Stimulated activated CD4-positive, alpha-beta T cell treated with anti-CD3 and anti-CD28 coated beads, TNF-alpha, amount 100 ng/mL, for 48 hours (primary cell): ENCODE measurements at places on chromosomes 1 and 21.

- no peak for DNase-seq
These were observed 9.6 kb downstream of the FNDC7 start for GRCh38 chr1:108722292-108722691.

- DNase-seq, result no peak
These were observed 51.2 kb upstream of the LRP8 start for GRCh38 chr1:53378932-53379661.

- DNase-seq, result no peak
These were observed 15.0 kb upstream of the LEMD1 start for GRCh38 chr1:205436776-205437410.

- no peak for DNase-seq
These were observed 19.7 kb downstream of the RNF220 start for GRCh38 chr1:44424747-44425146.

GRCh38 chr1:164561472-164561871 lies 2.5 kb downstream of the PBX1 start:
- DNase-seq, result no peak

GRCh38 chr21:29064850-29065481 lies 8.5 kb downstream of the CCT8 start:
- DNase-seq, result no peak

- no peak for DNase-seq
These were observed 66.4 kb downstream of the GPR88 start for GRCh38 chr1:100604372-100604771.

DNA sequence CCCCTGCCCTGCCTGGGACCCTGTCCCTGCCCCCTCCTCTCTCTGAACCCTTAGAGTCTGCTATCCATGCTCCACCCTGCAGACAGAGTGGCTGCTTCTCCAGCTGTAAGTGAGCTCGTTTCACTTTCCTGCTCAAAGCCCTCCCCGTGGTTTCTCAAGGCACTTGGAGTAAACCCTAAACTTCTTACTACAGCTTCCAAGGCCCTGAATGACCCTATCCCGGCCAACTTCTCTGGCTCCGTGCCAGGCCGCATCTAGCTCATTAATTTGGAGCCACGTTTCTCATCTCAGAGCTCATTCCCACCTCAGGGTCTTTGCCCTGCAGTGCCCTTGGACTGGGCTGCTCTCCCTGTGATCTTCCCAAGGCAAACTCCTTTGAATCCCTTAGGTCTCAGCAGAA lies 235.1 kb upstream of the RUNX1 start:
- DNase-seq, result no peak

- no peak for DNase-seq
These were observed 168.1 kb upstream of the SNX7 start for GRCh38 chr1:98493469-98493868.

GRCh38 chr1:67724928-67725560 lies 40.0 kb downstream of the GADD45A start:
- no peak for DNase-seq

DNA sequence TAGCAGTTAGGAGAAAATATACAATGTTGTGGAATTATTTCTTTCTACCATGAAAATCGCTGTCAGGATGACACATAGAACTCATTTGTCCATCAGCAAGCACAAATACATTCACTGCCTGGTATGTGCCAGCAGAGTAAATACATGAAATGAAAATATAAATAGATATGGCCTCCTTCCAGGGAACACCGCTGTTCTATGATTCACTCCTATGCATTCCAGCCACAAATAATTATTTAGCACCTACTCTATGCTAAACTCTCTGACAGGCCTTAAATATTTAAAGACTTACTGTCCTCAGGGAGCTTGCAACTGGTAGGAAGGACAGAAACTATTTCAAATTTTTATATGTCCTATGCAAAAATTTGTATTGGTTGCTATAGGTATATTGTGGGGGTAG lies 975.0 kb upstream of the NCAM2 start:
- no peak for DNase-seq

DNA sequence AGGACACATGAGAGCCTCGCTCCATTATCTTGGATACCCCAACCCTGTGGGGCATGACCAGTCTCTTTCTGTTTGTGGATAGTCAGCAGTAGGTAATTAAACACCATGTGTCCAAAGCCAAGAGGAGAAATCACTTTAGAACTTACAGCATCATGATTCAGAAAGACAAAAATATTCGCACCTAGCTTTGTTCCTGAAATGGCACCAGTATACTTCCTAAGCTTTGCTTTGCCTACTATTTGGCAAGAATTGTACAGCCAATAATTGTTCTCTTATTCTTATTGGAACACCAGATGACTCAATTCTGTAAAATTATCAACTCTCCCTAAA lies 24.2 kb downstream of the TNFRSF9 start:
- no peak for DNase-seq

DNA sequence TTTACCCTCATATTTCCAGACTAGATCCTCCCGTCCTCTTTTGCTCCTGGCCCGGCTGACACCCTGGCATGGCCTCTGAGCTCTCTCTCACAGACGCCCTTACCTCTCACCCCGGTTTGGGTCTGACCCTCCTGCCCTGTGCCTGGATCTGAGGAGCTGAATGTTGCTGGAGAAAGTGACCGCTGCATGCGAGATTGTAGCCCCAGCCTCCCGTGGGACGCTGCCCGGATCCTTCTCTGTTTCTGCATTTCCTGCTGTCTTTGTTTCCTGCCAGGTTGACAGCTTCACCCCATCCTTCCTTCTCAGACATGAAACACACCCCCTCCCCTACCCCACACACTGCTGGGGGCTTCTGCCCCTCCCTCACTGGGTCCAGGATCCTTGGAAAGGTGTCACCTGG lies 9.5 kb downstream of the FAM131C start:
- DNase-seq, result no peak

DNA sequence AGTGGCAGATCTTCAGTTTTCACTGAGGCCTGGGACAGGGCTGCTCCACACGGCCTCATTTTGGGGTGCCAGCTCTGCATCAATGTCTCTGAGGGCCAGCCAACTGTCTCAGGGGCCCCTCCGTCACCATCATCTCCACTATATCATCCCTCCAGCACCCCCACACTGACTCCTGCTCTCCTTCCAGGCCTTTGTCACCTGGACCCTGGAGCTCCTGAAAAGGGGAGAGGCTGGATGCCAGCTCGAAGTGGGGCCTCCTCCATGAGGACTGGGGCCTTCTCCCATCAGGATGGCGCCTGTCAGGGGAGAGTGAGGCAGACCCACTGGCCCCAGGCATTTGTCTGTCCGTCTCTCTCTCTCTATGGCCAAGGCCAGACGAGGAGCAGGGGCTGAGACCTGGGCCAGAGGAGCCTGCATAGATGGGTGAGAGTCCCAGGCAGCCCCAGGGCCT lies 44.7 kb upstream of the LRP8 start:
- no peak for DNase-seq

GRCh38 chr1:93874025-93874651 lies 4.9 kb downstream of the DNTTIP2 start:
- DNase-seq, result no peak

GRCh38 chr21:31184459-31184858 lies 146.2 kb upstream of the KRTAP19-8 start:
- DNase-seq, result no peak

DNA sequence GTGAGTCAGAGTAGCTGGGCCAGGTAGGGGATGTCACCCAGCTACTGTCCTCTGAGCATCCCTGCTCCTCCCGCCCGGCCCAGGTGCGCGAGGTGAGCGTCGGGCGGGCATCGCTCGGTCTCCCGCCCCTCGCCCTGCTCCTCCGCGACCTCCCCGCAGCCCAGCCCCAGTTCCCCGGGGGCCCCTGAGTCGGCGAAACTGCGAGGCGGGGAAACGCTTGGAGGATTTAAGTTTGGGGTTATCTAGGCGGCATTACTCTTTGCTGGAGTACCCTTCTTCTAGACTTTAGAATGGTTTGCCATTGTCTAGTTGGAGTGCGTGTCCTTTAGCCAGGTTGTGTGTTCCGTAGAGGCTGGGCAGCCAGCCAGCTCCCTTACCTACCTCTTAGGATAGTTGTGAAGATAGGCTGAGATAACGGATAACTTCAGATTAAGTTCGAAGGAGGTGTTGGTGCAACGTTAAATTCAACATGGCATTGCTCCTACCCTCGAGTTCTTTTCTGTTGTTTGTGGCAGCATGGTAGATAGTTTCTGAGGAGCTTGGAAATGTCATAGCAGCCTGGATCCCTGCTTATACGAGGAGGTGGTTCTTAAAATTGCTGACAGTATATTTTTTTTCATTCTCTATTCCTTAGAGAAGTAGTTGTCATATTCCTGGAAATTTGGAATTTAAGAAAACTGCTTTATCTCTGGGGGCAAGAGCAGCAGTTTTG lies 697 bp downstream of the AGO3 start:
- no peak for DNase-seq

GRCh38 chr1:212463565-212464285 lies 31.0 kb downstream of the NENF start:
- DNase-seq, result no peak

GRCh38 chr21:45839274-45839673 lies 142.3 kb upstream of the COL6A1 start:
- DNase-seq, result no peak

- no peak for DNase-seq
These were observed 48.3 kb downstream of the DDR2 start for GRCh38 chr1:162680419-162681121.

GRCh38 chr1:109770331-109771095 lies 6.8 kb upstream of the EPS8L3 start:
- DNase-seq, result no peak

- no peak for DNase-seq
These were observed 141.4 kb upstream of the BEND5 start for GRCh38 chr1:48917901-48918603.

DNA sequence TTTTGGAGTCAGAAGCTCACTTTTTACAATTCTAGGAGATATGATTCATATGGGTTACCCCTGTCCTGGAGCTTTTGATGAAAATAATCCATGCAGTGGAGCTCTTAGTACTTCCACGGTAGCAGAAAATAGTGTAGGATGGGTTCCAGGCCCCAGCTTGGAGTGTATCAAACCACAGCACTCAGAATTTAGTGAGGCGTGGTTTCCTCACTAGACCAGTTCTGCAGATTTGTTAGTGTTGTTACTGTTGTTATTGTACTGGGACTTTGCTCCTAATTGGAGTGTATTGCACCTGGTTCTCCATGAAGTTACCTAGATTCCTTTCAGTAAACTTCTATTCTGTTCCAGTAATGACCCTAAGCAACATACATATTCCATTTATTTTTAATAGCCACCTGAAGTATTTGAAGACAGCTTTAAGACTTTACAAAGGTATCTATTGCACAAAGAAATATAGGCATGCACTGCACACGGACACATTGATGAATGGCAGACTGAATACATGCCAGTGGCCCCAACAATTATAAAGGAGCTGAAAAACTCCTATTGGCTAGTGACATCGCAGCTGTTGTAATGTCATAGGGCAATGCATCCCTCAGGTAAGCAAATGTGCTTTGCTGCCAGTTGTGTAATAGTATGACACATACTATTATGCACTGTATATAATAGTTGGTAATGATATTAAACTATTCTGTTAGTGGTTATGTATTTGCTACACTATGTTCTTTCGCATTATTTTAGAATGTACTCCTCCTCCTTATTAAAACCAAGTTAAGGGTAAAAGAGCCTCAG lies 1058.0 kb downstream of the KCNT2 start:
- no peak for DNase-seq

GRCh38 chr1:205565799-205566198 lies 61.3 kb downstream of the CDK18 start:
- DNase-seq, result no peak

DNA sequence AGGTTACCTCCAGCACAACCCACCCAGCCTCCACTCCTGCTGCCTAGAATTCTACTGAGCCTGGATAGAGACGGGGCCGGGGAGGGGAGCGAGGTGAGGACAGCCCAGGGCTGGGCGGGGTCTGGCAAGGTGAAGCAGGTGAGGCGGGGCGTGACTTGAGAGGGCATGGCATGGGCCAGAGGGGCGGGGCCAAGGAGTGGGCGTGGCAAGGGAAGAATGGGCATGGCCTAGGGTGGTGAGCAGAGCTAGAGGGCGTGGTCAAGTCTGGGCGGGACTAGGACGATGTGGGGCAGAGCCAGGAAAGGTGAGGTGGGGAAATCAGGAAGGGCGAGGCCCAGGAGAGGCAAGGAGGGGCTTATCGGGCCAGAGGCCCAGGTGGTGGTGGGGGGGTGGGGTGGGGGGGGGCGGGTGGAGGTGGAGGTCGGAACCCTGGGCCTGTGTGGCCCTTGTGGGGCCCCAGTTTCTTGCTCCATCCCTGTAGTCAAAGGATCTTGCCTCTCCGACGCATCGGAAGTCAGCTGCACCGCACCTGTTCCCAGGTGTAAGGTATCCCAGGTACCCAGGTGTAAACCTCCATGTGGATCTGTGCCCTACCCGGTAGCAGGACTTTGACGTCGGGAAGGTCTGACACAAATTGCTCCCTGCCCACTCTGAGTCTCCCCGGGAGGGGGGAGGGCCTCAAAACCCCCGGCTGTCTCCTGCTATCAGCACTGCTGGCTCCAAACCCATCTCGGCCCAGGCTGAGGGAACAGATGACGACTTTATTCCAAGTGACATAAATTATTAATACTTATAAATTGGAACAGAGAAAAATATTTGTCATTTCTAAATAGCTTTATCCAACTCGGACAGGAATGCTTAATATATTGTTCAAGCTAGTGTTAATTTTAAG lies 32.9 kb upstream of the UTS2 start:
- peak; percentile 31 for DNase-seq

GRCh38 chr21:46550116-46550941 lies 54.6 kb downstream of the S100B start:
- no peak for DNase-seq

- DNase-seq, result no peak
These were observed 14.5 kb upstream of the CFAP298 start for GRCh38 chr21:32626621-32627196.

GRCh38 chr1:225851805-225852204 lies 30.4 kb downstream of the TMEM63A start:
- DNase-seq, result no peak

DNA sequence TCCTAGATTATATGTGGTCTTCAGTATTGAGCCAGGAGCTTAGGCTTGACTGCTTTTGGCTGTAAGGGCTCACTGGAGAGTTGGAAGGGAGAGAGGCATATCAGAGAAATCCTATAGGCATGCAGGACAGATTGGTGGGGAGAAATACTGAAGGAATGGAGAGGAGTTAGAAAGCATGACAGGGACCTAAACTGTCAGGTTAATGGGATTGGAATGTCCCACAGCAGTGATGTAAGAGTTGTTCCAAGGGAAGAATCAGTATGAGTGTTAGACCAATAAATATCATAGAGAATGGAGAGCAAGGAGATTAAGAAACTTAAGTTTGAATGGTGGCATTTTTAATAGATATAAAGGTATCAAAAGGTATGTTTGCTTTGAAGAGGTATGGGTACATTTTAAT lies 39.7 kb downstream of the SLC35A3 start:
- no peak for DNase-seq

GRCh38 chr1:172801771-172802322 lies 142.9 kb downstream of the FASLG start:
- DNase-seq, result no peak

DNA sequence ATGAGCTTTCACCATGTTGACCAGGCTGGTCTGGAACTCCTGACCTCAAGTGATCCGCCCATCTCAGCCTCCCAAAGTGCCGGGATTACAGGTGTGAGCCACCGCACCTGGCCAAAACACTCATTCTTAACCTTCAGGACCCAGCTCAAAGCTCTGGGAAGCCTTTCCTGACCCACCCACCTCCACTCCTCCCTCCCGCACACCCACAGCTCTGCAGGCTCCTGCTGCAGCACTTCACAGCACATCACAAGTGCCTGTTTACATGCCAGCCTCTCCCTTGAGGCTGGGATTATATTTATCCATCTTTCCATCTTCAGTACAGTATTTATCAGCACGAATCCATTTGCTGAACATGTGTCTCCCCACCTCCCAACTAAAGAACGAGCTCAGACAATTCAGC lies 14.9 kb downstream of the SLC9A1 start:
- no peak for DNase-seq
